Activated T-helper 17 cell treated with anti-CD3 and anti-CD28 coated beads, Interleukin-2, amount 50 U/mL, for 72 hours (primary cell): ENCODE measurements at places on chromosomes 5 and 9.

DNA sequence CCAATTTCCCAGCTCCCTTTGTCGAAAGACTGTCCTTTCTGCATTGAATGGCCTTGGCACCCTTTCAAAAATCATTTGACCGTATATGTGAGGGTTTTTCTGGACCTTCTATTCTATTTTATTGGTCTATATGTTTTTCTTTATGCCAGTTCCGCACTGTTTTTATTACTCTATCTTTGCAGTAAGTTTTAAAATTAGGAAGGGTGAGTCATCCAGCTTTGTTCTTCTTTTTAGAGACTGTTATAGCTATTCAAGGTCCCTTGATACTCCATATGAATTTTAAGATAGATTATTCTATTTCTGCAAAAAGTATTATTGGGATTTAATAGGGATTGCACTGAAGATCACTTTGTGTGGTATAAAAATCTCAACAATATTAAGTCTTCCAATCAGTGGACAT, 44.2 kb upstream of the STARD4 start:
- no peak for ATAC-seq

DNA sequence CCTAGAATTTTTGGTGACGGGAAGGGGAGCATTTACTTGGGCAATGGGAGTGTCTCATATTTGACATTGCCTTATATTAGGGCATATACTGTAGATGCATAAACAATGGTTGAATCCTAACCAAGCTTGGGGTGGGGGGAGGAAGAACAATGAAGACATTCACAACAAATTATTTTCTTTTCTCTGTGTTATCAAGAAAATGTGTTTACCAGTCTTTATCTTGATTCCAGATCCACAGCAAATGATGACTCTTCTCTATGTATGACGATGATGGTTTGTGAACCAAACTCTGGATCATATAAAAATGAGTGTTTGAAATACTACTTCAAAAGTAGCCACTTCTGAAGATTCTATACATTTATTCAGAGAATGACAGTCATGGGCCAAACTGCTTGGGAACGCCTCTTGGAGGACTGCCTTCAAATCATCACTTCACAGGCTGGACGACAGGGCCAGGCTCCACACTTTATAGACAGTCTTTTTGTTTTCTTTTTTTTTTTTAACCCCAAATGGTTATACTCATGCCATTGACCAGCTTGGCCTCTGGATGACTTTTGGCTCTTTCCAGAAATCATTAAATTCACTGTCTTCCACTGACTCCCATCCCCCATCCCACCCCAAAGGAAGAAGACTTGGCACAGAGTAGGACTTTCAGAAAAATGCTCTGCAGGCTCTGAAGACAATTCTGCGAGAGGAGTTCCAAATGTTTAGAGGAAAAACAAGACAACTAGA, 123.8 kb upstream of the LIFR start:
- ATAC-seq = no peak

GRCh38 chr5:170306381-170306831, 8.8 kb upstream of the LCP2 start:
- peak; percentile 64 for ATAC-seq

DNA sequence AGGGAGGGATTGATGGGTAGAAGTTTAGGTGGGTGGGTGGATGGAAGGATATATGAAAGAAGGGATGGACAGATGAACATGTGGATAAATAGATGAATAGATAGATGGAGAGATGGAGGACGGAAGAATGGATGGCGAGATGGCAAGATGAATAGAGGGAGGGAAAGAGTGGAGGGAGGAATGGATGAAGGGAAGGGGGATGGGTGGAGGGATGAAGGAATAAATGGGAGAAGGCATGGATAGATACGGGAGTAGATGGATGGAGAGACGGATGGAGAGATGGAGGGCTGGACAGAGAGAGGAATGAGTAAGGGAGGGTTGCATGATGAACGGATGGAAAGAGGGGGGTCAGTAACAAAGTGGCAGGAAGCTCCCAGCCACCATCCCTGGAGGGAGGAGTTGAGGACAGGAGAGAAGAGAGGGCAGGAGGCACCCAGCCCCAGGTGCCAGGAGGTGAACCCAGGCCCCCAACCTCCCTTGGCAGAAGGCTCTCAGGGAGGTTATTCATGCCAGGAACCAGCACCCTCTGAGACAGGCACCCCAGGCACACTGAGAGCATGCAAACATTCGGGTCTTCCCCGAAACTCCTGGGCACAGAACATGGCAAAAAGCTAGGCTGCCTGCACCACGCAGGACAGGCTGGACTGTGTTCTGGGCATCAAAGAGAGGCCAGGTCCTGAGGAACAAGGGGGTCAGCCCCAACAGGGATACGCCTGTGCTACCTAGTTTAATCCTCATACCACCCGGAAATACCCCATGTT, 9.1 kb downstream of the SARDH start:
- ATAC-seq = no peak

- ATAC-seq = no peak
Observed at GRCh38 chr9:72979405-72980100, 26.7 kb upstream of the ALDH1A1 start.

DNA sequence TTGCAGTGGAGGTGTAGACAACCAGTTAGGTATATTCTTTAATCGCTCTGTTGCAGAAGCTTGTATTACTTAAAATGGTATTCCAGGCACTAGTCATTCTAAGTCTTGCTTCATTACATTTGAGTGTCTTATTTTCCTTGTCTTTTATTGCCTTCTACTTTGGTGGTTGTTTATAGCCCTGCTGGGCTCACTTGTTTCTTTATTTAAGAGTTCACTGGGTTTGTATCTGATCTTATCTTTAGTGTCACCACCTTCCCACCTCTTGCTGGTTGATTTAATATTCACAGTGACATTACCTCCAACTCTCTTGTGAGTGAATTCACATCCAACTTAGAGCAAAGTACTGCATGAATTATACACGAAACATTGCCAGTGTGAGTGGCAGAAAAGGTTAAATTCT, 83.6 kb upstream of the BNC2 start:
- ATAC-seq = no peak

DNA sequence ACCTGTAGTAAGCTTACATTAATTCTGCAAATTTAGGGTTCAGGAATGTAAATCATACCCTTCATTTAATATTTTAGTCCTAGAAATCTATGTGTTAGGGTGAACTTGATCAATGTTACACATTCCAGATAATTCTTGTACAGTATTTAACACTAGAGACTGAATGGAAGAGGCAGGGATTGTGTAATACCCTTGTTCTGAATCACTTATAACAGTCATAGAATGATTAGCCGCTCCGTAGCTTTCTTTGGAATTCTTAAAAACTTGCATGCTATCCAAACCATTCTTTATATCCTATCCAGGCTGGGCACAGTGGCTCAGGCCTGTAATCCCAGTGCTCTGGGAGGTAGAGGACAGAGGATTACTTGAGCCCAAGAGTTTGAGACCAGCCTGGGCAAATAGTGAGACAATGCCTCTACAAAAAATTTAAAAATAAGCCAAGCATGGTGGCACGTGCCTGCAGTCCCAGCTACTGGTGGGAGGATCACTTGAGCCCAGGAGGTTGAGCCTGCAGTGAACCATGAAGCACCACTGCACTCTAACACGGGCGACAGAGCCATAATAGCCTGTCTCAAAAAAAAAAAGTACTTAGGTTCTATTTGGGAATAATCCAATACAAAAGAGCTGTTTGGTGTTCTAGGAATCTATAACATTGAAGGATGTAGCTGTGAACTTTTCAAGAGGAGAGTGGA, 8.3 kb downstream of the ZNF483 start:
- no peak for ATAC-seq

- no peak for ATAC-seq
Observed at GRCh38 chr5:37043693-37044092, 167.1 kb downstream of the NIPBL start.

DNA sequence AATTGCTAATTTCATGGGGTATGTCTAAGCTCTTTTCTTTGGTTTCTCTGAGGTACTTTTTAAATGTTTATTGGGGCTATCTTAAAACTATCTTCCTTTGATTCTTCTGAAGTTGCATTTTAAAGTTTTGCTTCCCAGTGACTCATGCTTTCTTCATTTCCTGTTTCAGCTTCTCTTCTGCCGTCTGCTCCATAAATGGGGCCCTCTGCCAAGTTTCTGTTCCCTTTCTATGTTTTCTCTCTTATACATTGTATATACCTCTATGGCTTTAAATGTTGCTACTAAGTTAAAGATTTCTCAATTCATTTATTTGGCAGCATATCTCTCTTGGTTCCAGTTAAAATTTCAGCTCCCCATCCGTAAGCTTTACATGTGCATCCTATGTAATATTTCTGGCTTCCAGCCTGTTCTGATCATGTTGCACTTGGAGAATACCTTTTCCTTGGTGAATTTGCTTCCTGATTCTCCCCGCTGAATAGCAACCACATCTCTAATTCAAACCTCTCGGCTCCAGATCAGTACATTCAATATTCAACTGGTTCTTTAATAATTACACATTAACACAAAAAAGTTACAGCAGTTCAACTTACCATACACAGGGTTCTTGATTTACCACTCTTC, 125.3 kb downstream of the ST8SIA4 start:
- peak; percentile 45 for ATAC-seq

GRCh38 chr5:107576155-107576554, 94.6 kb downstream of the EFNA5 start:
- ATAC-seq = no peak
